ENCODE measurements at places on chromosomes 2 and 18.

GRCh38 chr2:169977530-169977929, 150.3 kb downstream of the UBR3 start:
- DNase-seq = peak; percentile 43

DNA sequence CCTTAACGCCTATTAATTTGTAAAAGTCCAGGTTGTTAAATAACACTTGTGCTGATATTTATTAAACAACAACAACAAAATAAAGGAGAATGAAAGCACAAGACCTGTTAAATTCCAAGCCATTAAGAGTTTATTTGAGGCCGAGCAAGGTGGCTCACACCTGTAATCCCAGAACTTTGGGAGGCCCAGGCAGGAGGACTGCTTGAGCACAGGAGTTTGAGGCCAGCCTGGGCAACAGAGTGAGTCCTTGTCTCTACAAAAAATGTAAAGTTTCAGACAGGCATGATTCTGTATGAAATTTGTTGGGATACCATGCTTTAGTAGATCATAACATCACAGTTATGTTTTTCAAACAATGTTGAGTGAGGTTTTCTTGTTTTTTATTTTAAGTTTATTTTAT, 17.1 kb downstream of the PELI1 start:
- no peak for DNase-seq

DNA sequence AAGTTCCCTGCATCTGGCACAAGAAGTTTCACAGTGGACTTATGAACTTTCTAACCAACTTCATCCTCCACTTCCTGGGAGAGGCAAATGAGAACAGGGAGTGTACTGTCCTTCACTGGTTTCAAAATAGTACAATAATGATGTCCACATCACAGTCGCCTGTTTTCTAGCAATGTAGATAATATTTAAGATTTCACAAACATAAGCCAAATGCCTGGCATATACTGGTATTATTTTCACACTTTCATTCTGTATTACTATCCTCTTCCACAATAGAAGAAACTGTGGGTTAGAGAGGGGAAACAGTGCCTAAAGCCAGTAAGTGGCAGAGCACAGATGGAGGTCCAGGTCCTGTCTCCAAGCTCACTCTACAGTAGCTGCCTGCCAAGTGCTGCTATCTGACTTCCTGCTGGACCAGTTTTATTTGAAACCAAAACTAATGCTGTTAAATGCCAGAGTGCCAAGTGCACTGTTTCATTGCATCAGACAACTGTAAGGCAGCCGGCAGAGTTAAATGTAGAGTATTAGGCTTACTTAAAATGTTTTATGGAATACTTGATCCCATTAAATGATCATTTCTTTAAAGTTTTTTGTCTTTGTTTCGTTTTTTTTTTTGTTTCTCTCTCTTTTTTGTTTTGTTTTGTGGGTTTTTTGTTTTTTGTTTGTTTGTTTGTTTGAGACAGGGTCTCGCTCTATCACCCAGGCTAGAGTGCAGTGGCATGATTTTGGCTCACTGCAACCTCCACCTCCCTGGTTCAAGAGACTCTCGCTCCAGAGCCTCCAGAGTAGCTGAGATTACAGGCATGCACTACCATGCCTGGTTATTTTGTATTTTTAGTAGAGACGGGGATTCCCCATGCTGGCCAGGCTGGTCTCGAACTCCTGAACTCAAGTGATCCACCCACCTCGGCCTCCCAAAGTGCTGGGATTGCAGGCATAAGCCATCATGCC, 15.1 kb downstream of the COBLL1 start:
- DNase-seq = peak; percentile 49

- peak; percentile 57 for DNase-seq
Observed at GRCh38 chr18:50030146-50030545, 164.8 kb downstream of the MYO5B start.

GRCh38 chr2:142707318-142707717, 170.1 kb upstream of the KYNU start:
- DNase-seq = no peak
